Muscle of arm (tissue), 14 donors: ENCODE measurements at places on chromosomes 5 and 9. TPM values are rescaled to one million over a fixed set of nuclear protein-coding genes. Genes with fewer than 3 reads are reported as not detected.

Gene INSL4
- not detected for polyA plus RNA-seq

Gene ACSL6
- polyA plus RNA-seq = 1.9 TPM

Gene GPR107
- polyA plus RNA-seq = 38.4 TPM

Gene IL9
- polyA plus RNA-seq = not detected

- no peak for DNase-seq
Measured at GRCh38 chr5:105836887-105837286, 1833.8 kb downstream of the EFNA5 start.

GRCh38 chr9:124146031-124146561, 111.7 kb upstream of the NEK6 start:
- no peak for DNase-seq

DNA sequence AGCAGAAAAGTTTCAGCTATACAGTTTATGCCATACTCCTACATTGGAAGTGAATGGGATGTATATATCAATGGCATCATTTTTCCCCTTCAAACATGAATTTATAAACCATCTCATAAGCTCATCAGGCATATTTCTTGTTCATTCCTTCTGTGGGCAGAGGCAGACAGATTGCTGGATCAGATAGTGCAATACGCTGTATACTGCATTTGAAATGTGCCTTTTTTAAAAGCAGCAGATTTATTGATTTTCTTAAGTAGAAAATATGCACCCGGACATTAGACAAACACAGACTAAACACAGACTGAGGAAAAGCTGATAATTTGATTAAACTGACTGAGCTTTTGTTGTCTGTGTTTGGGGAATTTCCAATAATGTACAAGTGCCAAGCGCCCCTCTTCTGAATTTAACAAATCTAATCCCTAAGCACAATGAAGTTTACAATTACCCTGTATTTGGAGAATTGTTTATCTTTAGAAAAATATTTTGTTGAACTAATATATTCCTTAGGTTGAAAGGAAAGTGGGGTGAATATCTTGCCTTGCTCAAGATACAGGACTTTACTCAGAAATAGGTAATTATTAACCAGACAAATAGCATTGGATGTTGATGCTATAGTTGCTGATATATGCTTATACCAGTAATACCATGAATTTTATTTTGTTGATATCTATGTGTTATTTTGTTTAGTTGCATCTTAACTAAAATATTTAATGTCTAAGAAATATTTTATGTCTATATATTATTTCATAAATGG, 566.6 kb upstream of the MEF2C start:
- DNase-seq = no peak

Gene SLC46A2
- not detected for polyA plus RNA-seq

Gene KIF20A
- 23.4 TPM for polyA plus RNA-seq

Gene IFNA2
- not detected for polyA plus RNA-seq

GRCh38 chr5:170809551-170809950, 26.0 kb downstream of the GABRP start:
- DNase-seq = peak; percentile 11

- DNase-seq = no peak
Measured at GRCh38 chr5:14528926-14529325, 52.7 kb upstream of the OTULINL start.

DNA sequence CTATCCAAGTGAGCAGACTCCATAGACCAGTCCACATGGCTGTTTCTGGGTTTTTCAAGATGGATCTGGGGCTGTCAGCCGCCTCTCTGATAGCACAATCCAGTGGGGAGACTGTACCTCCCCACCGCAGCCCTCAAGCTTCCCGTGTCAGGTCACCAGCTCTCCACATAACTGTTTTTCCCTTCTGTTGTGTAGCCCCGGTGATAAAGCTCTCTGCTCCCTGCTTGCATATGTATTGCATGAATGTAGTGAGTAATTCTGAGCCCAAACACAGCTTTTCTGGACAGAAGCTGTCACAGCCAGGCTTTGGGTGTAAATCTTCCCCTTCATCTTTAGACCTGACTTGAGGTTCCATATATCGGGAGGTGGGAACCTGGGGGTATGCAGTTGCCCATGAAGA, 23.1 kb upstream of the CFAP157 start:
- no peak for DNase-seq
